Thoracic aorta (tissue), 2 donors: ENCODE measurements at places on chromosomes 7 and 10. TPM values are rescaled to one million over a fixed set of nuclear protein-coding genes. Genes with fewer than 3 reads are reported as not detected.

DNA sequence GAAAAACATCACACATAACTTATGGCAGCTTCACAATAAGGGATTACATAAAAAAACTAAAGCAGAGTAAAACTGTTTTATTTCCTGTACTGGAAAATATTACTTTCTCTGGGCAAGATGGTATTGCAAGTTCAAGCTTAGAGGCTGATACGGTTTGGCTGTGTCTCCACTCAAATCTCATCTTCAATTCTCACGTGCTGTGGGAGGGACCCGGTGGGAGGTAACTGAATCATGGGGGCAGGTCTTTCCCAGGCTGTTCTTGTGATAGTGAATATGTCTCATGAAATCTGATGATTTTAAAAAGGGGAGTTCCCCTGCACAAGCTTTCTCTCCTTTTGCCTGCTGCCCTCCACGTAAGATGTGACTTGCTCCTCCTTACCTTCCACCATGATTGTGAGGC is 5.1 kb upstream of the LRRC27 start:
- no peak overlapping the region for H3K4me3 ChIP-seq
- H3K27ac ChIP-seq = no peak overlapping the region
- peaks cover 28% of the 10 kb centered on the region for H3K4me1 ChIP-seq
- no peaks in the 10 kb centered on the region for H3K27me3 ChIP-seq

- H3K27ac ChIP-seq = no peak overlapping the region
- H3K36me3 ChIP-seq = peaks cover 23% of the 10 kb centered on the region
- no peak for DNase-seq
- no peak overlapping the region for H3K4me3 ChIP-seq
- no peaks in the 10 kb centered on the region for H3K27me3 ChIP-seq
Measured at GRCh38 chr7:98234429-98235147, 17.4 kb downstream of the TECPR1 start.

GRCh38 chr10:121088524-121088923 is 237.4 kb downstream of the WDR11 start:
- no peaks in the 10 kb centered on the region for H3K27me3 ChIP-seq
- no peaks in the 10 kb centered on the region for H3K36me3 ChIP-seq
- DNase-seq = no peak

GRCh38 chr10:127524229-127524628 is 24.9 kb upstream of the NPS start:
- DNase-seq = no peak
- no peaks in the 10 kb centered on the region for H3K4me1 ChIP-seq
- no peak overlapping the region for H3K4me3 ChIP-seq
- H3K27ac ChIP-seq = no peak overlapping the region
- no peaks in the 10 kb centered on the region for H3K27me3 ChIP-seq

DNA sequence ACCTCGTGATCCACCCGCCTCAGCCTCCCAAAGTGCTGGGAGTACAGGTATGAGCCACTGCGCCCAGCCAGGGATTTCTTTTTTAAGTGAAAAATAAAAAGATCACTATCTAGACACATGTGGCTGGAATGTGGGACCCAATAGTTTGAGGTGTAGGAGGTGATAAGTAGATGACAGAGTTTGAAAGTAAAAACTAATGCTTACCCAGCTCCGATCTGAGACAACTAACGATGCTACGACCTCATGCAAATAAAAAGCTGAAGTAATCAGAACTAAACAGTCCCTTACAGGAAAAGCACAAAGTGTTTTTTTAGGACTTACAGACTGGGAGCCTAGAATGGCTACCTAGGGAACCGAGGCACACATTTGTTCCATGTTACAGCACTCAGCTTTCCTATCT is 23.0 kb downstream of the PCGF6 start:
- no peak overlapping the region for H3K4me3 ChIP-seq
- no peak for DNase-seq
- no peaks in the 10 kb centered on the region for H3K4me1 ChIP-seq

GRCh38 chr10:70541736-70542564 is 60.6 kb downstream of the PRF1 start:
- no peak overlapping the region for H3K27ac ChIP-seq
- no peak overlapping the region for H3K4me3 ChIP-seq
- peaks cover 8% of the 10 kb centered on the region for H3K36me3 ChIP-seq

- no peaks in the 10 kb centered on the region for H3K4me1 ChIP-seq
- H3K4me3 ChIP-seq = no peak overlapping the region
- H3K27ac ChIP-seq = no peak overlapping the region
Measured at GRCh38 chr7:148637094-148637493, 46.5 kb downstream of the C7orf33 start.

GRCh38 chr10:101111547-101111946 is 19.6 kb upstream of the TLX1 start:
- H3K27ac ChIP-seq = no peak overlapping the region
- H3K27me3 ChIP-seq = no peaks in the 10 kb centered on the region
- no peaks in the 10 kb centered on the region for H3K4me1 ChIP-seq

DNA sequence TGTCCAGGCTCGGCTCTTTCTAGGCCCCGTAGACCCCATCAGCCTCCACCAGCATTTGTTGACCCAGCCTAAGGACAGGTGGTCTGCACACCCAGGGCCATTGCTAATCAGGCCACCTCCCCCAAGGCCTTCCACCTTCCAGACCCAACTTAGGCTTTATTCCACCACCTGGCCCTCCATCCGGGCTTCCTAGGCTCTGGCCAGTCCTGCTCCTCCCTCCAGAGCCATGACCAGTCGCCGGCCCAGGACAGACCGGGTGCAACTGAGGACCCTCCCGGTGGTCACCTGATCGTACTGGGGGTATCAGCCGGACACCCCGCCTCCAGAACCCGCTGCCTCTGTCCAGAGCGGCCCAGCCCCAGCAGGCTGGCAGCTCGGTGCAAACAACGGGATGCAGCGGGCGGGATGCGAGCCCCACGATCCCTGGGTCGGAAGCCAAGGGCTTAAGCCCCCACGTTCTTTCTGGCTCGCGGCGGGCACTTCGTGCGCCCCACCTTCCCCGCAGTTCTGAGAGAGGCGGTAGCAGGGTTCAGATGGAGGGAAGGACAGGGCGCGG is 545 bp downstream of the NACAD start:
- H3K27ac ChIP-seq = peak overlapping the region; percentile 78
- peak overlapping the region; percentile 78 for H3K4me3 ChIP-seq
- no peak for DNase-seq
- peaks cover 11% of the 10 kb centered on the region for H3K4me1 ChIP-seq
- H3K36me3 ChIP-seq = no peaks in the 10 kb centered on the region
- H3K27me3 ChIP-seq = no peaks in the 10 kb centered on the region

- no peak overlapping the region for H3K27ac ChIP-seq
- H3K36me3 ChIP-seq = no peaks in the 10 kb centered on the region
- no peaks in the 10 kb centered on the region for H3K27me3 ChIP-seq
- DNase-seq = no peak
- no peak overlapping the region for H3K4me3 ChIP-seq
- H3K4me1 ChIP-seq = peaks cover 7% of the 10 kb centered on the region
Measured at GRCh38 chr10:129949891-129950291, 14.2 kb downstream of the EBF3 start.

DNA sequence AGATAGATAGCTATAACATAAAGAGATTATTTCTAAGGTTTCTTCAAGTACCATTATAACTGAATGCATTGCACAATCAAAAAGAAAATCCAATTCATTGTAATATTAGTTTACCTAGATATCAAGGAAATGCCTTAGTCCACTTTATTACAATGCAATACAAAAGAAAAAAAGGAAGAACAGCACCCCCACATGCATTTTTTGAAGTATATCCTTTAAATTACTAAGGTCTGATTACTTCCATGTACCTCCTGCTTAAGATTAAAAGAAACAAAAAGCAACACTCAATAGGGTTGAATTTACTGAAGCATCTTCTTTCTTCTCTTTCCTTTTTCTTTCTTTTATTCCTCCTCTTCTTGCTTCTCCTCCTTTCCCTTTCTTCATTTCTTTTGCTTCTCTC is 973.8 kb upstream of the LRRTM3 start:
- no peaks in the 10 kb centered on the region for H3K4me1 ChIP-seq
- H3K27me3 ChIP-seq = no peaks in the 10 kb centered on the region
- H3K27ac ChIP-seq = no peak overlapping the region
- no peak overlapping the region for H3K4me3 ChIP-seq
- no peak for DNase-seq
- H3K36me3 ChIP-seq = no peaks in the 10 kb centered on the region

- no peak for DNase-seq
- no peak overlapping the region for H3K27ac ChIP-seq
- H3K36me3 ChIP-seq = no peaks in the 10 kb centered on the region
- H3K27me3 ChIP-seq = no peaks in the 10 kb centered on the region
Measured at GRCh38 chr7:135091717-135092116, 56.2 kb upstream of the TMEM140 start.

GRCh38 chr7:99596408-99596955 is 1.6 kb upstream of the TMEM225B start:
- H3K4me1 ChIP-seq = no peaks in the 10 kb centered on the region
- H3K27me3 ChIP-seq = no peaks in the 10 kb centered on the region
- no peak for DNase-seq
- no peak overlapping the region for H3K27ac ChIP-seq

GRCh38 chr10:62815381-62816075 is 638 bp downstream of the EGR2 start:
- H3K4me3 ChIP-seq = peak overlapping the region; percentile 95
- no peaks in the 10 kb centered on the region for H3K27me3 ChIP-seq
- H3K27ac ChIP-seq = no peak overlapping the region
- no peak for DNase-seq
- peaks cover 20% of the 10 kb centered on the region for H3K4me1 ChIP-seq

DNA sequence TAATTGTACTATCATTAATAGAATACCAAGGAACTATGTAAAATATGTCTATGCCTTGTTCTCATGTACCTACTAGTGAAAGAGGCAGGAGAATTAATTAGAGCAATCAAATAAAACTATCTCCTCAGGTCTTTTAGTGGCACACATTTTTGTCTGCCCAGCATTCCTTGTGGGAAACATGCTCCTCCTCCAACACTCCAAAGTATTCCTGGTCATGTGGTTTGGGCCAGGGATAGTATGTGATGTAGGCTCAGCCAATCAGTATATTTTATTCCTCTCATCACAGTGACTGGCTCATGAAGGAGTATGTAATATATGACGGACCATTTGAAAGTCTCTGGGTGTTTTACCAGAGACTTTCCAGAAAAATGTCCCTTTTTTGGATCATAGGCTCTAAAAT is 16.7 kb upstream of the SYPL1 start:
- H3K36me3 ChIP-seq = no peaks in the 10 kb centered on the region
- H3K4me3 ChIP-seq = no peak overlapping the region
- H3K4me1 ChIP-seq = no peaks in the 10 kb centered on the region
- H3K27me3 ChIP-seq = no peaks in the 10 kb centered on the region
- no peak overlapping the region for H3K27ac ChIP-seq

DNA sequence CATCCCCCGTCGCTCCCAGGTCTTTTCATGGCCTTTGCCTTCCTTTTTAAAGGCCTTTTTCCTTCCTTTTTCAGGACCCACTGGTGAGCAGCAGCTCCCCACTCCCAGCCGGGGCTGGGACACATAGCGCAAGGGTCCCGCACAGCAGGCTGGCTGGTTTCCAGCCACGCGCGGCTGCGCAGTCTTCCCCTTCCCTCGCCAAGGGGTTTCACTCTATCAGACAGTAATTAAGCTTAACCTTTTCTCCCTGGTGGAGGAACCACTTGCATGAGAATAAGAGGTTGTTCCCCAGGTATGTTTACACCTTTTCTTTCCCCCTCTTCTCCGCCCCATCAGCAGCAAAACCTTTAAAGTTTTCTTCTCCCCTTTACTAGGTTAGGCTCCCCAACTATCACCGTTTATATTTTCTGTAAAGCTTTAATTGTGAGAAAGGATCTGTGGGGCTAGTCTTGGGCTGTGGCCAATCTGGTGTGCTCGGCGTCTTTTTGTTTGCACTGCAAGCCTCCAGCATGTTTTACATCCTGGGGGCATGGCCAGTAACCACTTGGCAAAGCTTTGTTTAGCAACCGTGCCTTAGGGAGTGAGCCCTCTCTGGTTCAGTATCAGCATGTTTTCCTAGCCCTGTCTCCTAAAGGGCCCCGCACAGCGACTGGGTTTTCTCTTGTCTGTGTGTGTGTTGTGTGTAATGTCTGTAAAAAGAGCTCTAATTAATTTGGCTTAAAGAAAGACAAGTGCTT is 219.6 kb downstream of the PHF14 start:
- no peak for DNase-seq
- H3K36me3 ChIP-seq = no peaks in the 10 kb centered on the region
- H3K27ac ChIP-seq = no peak overlapping the region
- peaks cover 8% of the 10 kb centered on the region for H3K4me1 ChIP-seq
- H3K27me3 ChIP-seq = no peaks in the 10 kb centered on the region

- peaks cover 9% of the 10 kb centered on the region for H3K36me3 ChIP-seq
- no peak for DNase-seq
- H3K4me3 ChIP-seq = peak overlapping the region; percentile 67
- no peaks in the 10 kb centered on the region for H3K27me3 ChIP-seq
Measured at GRCh38 chr7:30755384-30756154, 3.6 kb downstream of the INMT start.

DNA sequence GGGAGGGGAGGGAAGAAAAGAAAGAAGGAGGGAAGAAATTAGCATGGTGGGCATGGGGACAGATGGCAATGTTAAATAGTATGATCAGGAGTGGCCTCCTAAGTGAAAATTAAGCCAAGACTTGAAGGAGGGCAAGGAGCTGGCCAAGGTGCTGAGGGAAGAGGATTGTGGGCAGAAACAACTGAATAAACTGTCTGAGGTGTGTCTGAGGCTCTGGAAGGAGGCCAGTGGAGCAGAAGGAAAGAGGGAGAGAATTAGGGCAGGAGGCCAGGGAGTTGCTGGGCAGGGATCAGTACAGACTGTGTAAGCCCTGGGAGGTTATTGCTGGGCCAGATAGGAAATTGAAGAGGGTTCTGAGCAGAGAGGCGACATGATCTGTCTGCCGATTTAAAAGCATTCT is 40.6 kb upstream of the VKORC1L1 start:
- no peak overlapping the region for H3K27ac ChIP-seq
- no peak for DNase-seq
- no peaks in the 10 kb centered on the region for H3K4me1 ChIP-seq
- no peak overlapping the region for H3K4me3 ChIP-seq
- H3K36me3 ChIP-seq = no peaks in the 10 kb centered on the region
- no peaks in the 10 kb centered on the region for H3K27me3 ChIP-seq

GRCh38 chr10:14399641-14400040 is 68.9 kb upstream of the FRMD4A start:
- peaks cover 17% of the 10 kb centered on the region for H3K4me1 ChIP-seq
- no peak overlapping the region for H3K4me3 ChIP-seq
- no peaks in the 10 kb centered on the region for H3K36me3 ChIP-seq
- DNase-seq = no peak
- H3K27ac ChIP-seq = no peak overlapping the region
- H3K27me3 ChIP-seq = no peaks in the 10 kb centered on the region

DNA sequence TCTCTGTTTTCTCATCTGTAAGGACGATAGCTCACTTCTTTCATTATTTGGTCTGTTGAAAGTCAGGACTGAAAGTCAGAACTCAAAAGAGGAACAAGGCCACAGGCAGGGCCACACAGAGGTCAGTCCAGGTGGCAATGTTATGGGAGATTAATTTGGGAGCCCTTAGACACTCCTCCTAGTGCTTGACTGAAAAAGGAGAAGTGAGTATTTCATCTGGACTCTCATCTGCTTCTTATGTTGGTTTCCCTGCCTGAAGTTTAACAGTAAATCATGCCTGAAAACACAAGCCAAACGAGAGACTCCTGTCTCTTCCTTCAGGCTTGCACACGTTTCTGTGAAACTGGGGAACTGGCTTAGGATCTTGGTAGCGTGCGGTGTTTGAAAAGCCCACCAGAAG is 248.5 kb downstream of the BUB3 start:
- H3K27me3 ChIP-seq = no peaks in the 10 kb centered on the region
- DNase-seq = no peak
- no peak overlapping the region for H3K27ac ChIP-seq
- no peaks in the 10 kb centered on the region for H3K36me3 ChIP-seq
- H3K4me1 ChIP-seq = no peaks in the 10 kb centered on the region

GRID1 gene
- total RNA-seq = 0.27 TPM

CLDN4 gene
- 0.99 TPM for total RNA-seq

ATXN7L1 gene
- 11.6 TPM for total RNA-seq

INSYN2A gene
- total RNA-seq = 0.35 TPM

HOGA1 gene
- 7.0 TPM for total RNA-seq

OPALIN gene
- total RNA-seq = not detected

LEP gene
- not detected for total RNA-seq

SAMD9L gene
- total RNA-seq = 23.2 TPM
